Activated naive CD8-positive, alpha-beta T cell treated with anti-CD3 and anti-CD28 coated beads, Interleukin-2, amount 10 ng/mL, durations not matched to agents 7 days and 5 days (primary cell): ENCODE measurements at places on chromosomes 7 and 10. TPM values are rescaled to one million over a fixed set of nuclear protein-coding genes. Genes with fewer than 3 reads are reported as not detected.

Gene DNAJC30
- total RNA-seq: 10.0 TPM

Gene BTBD16
- not detected for total RNA-seq

Gene RADIL
- 0.28 TPM for total RNA-seq

Gene RBP4
- total RNA-seq: not detected

DNA sequence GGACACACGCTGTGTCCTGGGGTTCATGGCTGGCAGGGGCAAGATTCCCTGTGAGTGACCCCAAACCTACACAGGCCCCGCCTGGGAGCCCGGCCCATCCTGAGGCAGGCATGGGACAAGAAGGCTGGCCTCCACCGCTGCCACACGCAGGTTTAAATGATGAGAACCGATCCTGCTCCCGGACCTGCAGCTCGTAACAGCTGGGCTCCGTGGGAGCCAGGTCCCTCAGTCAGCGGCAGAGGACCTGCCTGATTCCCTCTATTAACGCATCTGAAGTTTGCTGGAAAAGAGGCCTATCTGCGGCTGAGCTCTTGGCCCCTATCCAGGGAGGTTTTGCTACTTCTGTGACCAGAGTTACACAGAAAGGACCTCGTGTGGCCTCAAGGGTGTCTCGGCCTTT, 112.3 kb downstream of the VIPR2 start:
- no peak for DNase-seq

- no peak for DNase-seq
Observed at GRCh38 chr10:80580638-80581468, 43.2 kb downstream of the SH2D4B start.

- no peak for DNase-seq
Observed at GRCh38 chr10:58438340-58438871, 53.2 kb downstream of the TFAM start.

- no peak for DNase-seq
Observed at GRCh38 chr10:22959950-22960349, 32.1 kb downstream of the ARMC3 start.

DNA sequence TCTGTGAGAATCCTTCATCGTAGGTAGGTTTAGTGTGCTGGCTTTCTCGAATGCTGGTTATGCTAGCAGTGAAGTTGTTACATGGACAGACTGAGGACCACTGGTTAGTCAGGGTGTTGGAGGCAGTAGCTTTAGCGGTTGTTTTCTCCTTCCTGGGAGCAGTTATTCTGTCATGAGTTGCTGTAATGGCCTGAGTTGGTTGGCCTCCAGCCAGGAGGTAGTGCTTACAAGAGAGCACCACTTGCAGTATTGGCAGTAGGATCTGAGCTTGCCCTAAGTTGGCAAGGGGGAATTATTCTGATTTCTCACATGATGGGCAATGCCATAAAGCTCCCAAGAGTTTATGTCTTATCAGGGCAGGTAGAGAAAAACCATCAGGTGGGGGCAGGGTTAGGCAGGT, 58.0 kb downstream of the IPMK start:
- no peak for DNase-seq

DNA sequence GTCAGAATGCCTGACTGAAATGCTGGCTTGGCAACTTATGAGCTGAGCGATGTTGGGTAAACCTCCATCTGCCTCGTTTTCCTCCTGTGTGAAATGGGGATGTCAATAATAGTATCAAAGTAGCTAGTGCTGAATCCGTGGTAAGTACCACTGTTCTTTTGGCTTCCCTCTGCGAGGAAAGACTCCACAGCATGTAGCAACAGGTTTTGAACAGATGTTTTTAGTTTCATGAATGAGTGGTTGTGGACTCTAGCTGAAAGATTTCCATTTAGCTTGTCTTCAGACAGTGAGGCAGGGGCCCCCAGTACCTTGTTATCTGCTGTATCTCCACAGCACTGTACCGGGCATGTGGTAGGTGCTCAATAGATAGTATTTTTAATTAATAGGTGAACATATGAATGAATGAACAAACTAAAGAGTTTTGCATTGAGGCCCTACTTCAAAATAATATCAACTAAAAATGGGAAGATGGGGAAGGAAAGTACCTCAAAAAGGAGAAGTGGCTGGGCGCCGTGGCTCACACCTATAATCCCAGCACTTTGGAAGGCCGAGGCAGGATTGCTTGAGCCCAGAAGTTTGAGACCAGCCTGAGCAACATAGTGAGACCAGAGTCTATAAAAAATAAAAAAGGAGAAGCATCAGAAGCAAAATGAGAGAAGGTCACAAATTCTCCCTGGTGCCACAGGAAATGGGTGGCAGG, 5.6 kb upstream of the DLG5 start:
- DNase-seq: no peak
